HepG2 (cell line): ENCODE measurements at places on chromosomes 1 and 21. TPM values are rescaled to one million over a fixed set of nuclear protein-coding genes. Genes with fewer than 3 reads are reported as not detected.

DNA sequence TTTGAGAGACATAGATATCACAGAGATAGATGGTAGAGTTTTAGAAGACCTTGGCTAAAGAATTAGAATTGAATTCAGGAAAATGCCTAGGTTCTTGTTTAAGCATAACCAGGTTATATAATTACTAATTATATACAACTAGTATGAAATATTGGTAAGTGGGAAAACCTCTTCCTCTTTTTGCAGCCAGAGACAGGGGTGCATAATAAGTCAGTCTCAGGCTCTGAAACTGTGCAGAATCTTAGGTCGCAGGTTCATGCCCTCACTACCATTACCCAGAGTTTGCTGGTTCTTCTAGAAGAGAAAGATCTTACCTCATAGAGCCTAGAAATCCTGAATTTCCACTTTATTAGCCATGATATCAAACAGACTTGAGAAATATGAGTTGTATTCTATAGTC is 183.3 kb downstream of the NEK7 start:
- no peak for DNase-seq
- no peak overlapping the region for H3K4me3 ChIP-seq
- no peaks in the 10 kb centered on the region for H3K36me3 ChIP-seq
- no peaks in the 10 kb centered on the region for H3K27me3 ChIP-seq
- no peaks in the 10 kb centered on the region; the same call in 1 of the 2 replicates for H3K4me1 ChIP-seq

DNA sequence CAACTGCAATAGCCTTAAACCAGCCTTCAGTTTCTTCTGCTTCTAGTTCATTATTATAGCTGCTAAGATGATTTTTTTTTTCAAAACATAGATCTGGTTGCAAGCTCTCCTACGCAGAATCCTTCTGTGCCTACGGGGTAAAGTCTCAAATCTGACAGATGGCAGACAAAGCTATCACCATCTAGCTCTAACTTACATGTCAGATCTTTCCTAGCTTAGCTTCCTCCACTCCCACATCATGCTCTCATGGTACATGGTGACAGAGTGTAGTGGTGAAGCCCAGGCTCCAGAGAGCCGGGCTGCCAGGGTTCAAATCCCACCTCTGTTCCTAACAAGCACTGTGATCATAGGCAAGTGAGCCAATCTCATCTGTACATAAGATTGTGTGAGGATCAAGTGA is 24.2 kb upstream of the GUCA2B start:
- no peak for DNase-seq
- H3K4me1 ChIP-seq = no peaks in the 10 kb centered on the region
- H3K27me3 ChIP-seq = peaks cover 18% of the 10 kb centered on the region; the same call in 2 of the 3 replicates
- H3K27ac ChIP-seq = no peak overlapping the region

GNAT2 gene
- 0.20 and 0.24 TPM in 2 replicates for total RNA-seq

RHBDL2 gene
- total RNA-seq = 3.4 and 5.4 TPM in 2 replicates

TAS1R1 gene
- total RNA-seq = 0.98 and 1.4 TPM in 2 replicates
